ENCODE measurements at places on chromosomes 16 and 17.

DNA sequence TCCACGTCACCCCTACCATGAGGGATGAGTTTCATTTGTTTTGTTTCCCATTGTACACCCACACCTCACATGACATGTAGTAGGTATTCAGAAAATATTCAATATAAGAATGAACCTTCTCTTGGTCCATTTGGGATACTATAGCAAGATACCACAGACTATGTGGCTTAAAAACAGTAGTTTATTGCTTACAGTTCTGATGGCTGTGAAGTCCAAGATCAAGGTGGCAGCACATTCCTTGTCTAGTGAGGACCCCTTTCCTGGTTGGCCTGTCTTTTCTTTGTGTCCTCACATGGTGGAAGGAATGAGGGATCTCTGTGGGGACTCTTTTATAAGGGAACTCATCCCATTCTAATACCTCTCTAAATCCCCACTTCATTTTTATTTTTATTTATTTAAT, 36.2 kb upstream of the CRYM start:
- DNase-seq = no peak

GRCh38 chr17:7883781-7884386, 4.7 kb upstream of the CHD3 start:
- no peak for DNase-seq

DNA sequence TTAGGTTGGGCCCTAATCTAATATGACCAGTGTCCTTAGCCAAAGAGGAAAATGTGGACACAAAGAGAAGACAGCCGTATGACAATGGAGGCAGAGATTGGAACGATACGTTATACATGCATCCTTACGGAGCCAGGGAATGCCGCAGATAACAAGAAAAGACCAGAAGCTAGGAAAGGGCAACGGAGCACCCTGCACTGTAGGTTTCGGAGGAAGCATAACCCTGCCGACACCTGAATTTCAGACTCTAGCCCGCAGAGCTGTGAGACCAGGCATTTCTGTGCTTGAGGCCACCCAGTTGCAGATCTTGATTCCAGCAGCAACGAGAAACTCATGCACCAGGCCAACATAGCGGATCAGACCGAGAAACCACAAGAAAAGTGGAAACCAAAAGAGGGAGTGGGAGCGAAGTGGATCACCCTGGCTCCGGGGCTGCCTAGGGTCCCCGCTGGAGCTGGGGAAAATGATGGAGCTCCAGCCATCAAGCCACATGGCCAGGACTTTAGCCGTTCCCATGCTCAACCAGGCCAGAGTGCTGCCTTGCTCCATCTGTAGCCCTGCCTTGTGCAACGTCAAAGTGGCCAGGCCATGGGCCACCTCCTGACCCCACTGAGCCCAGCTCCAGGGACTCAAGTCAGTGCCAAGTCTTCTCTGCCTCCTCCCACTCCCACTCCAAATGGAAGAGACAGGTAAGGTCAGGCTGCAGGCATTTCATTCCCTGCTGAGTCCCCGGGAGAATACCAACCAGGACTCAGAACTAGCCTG, 51.7 kb upstream of the RPL38 start:
- DNase-seq = no peak

DNA sequence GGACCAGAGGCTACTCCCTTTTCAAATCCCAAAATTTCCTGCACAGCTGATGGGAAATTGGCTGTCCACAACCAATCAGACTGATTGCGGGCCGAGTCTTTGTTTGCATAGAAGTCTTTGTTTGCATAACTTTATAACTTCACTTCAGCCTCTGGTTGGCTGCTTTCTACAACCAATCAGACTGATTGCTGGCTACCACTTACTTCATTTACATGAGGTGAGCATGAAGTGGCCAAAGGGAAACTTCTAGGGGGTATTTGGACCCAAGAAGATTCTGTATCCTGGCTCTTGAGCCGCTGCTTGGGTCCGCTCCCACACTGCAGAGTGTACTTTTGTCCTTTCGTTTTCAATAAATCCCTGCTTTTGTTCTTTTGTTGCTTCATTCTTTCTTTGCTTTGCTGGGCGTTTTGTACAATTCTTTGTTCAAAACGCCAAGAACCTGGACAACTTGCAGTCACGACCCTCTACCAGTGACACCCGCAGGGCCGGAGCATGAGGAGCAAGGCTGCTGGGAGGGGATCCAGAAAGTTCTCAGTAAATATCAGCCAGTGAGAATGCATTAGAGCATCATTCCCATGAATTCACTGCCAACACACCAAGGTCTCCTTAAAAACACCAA, 67.5 kb downstream of the IQCK start:
- DNase-seq = no peak

GRCh38 chr17:79262624-79263023, 188.0 kb downstream of the ENGASE start:
- no peak for DNase-seq
